ENCODE measurements at places on chromosomes 11 and 22.
A peak's percentile ranks its signal among the peaks of the same experiment; 100 is the strongest.

- no peak for DNase-seq
Observed at GRCh38 chr11:69215784-69216415, 60.2 kb downstream of the SMIM38 start.

DNA sequence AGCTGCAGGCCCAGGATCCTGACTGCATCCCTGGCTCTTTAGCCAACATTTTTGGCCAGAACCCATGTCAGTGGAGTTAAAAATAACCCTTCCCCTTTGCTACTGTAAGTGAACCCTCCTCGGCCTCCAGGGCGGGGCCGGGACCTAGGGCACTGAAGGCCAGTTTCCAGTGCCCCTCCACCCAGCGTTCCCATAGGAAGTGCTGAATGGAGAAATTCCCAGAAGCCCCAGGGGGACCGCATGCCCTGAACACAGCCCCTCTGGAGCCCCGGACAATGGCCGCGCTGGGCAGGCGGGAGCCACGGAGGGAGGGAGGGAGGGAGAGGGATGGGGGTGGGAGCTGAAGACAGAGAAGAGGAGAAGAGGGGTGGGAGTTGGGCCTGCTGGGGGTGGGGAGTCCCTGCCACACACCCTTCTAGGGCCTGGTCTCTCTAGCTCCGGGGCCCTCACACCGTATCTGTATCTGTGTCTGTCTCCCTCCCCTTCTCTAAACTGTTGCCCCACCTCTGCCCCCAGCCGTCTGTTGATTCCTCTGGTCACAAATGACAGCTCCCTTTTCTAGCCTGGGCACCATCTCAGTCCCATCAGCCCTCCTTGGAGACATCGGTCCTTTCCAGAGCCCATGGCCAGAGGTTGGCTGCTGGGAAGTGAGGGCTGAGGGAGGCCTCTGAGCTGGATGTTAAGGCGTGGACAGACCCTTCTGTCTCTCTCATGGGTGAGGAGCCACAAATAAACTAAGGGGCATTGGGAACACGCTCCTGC is 10.9 kb downstream of the PDGFB start:
- DNase-seq, result no peak

DNA sequence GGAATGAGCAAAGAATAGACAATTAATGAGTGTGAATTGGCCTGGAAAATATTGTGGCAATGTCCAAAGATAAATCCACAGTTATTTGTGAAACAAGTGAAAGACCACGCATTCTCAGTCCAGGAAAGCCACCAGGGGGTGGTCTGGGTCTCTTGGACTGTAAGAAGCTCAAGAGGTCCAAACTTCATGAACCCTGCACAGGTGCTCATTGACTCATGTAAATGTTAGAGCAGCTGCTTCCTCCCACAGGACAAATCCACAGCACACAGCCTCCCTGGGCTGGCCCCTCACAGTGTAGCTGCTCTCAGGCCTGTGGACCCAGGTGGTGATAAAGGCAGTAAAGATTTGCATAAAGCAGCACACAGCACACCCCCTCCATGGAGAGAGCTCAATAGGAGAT is 114.0 kb downstream of the ZNF280B start:
- DNase-seq, result no peak

- DNase-seq, result peak; percentile 90
Observed at GRCh38 chr11:67288452-67289225, 464 bp upstream of the ANKRD13D start.

DNA sequence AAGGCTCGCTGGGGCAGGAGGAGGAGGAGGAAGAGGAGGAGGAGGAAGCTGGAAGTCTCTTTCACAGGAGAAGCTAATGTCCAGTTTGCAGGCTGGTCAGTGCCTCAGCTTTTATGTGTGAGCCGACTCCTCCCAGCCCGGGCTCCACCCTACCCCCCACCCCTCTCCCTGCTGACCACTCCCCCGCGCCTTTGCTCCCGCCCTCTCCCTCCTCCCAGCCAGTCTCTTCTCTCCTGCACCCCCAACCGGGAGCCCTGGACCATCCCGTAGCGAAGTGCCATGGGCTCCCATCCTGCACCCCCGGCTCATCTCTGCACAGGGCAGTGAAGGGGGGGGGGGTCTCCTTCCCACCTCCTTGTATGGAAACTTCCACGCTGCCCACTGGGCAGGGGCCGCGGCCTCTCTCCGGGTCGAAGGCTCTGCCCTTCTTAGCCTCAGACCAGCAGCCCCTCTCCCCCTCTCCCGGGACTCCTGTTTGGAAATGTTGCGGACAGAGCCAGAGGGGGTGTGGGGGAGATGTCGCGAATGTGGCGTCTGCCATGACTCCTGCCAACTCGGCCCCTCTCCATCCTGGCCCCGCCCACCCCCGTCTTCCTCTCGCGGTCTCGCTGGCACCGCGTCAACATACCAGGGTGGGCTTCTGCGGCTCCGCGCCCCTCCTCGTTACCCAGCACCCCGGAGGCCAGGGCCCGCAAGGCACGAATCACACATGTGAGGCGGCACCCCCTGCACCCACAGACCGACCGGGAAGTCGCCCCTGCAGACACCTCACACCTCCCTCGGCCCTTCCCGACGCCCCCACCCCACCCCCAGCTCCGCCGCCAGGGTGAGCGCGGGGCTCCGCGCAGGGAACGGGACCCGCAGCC is 1.8 kb downstream of the IGF2 start:
- no peak for DNase-seq

DNA sequence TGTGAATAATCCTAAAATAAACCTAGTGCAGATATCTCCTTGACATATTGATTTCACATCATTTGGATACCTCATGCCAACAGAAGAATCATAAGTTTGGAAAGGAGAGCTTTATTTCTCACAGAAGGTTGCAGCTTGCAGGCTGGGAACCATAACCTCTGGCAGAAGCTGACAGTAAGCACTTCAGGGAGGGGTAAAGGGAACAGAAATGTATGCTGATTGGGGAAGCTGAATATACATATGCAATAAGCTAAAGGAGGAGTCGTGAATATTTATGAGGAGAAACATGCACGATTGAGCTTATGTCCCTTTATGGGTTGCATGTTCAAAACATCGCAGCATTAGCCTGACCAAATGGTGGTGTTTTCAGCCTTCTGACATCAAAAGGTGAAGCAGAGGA is 814.5 kb downstream of the TBC1D22A start:
- DNase-seq, result no peak

DNA sequence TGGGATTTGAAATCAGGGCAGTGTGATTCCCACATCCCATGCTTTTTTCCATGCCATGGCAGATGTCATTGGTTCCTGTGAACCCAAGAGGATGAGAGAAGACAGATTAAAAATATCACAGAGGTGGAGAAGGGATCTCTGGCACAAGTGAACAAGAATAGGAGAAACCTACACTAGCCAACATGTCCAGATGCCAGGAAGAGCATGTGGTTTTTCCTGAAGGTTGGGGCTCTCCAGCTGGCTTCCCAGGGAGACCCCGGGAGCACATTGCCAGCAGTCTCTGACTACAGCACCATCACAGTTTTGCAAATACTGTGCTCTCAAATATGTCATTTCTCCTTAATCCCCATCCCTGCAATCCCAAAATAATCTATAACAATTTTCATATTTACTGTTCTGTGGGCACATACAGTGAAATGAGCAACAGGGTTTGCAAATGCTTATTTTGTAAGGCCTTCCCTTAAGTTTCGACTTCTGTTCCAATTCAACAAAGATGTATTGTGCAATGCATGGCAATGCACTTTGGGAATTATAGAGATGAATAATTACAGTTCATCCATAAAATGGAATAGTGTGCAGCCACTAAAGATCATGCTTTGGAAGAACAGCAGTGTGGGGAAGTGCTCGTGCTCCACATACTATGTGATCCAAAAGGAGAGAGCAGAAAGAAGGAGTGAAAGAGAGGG is 4.8 kb downstream of the ANKK1 start:
- no peak for DNase-seq

DNA sequence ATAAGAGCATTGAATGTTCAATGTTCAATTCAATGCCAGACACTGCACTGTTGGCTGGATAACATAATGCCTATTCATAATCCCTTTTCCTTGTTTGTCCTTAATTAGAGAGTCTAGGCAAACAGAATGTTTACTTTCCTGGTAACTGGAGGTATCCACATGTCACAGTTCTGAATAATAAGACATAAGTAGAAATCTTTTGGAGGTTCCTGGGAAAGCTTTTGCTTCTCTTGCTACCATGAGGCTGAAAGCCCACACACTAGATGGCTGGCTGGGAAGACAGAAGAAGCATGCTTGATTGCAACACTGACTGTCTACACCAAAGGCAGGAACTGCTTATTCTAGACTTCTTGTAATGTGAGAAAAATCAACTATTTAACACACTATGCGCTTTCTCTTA is 79.5 kb downstream of the GAB2 start:
- DNase-seq, result no peak

DNA sequence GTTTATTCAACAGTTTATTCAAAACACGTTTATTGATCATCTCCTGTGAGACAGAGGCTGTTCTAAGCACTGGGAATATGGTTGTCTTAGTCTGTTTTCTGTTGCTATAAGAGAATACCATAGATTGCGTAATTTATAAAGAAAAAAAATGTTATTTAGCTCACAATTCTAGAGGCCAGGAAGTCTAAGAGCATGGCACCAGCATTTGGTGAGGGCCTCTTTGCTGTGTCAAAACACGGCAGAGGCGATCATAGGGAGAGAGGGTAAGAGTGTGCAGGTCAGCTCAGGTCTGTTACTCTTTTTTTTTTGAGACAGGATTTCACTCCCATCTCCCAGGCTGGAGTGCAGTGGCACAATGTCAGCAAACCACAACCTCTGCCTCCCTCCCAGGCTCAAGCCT is 5.2 kb upstream of the IL17RA start:
- DNase-seq, result no peak

GRCh38 chr22:21445437-21446127 is 21.6 kb upstream of the TMEM191C start:
- no peak for DNase-seq

GRCh38 chr22:23132376-23133091 is 9.3 kb downstream of the RSPH14 start:
- no peak for DNase-seq

GRCh38 chr22:48673806-48674500 is 1153.7 kb downstream of the BRD1 start:
- DNase-seq, result no peak

- DNase-seq, result no peak
Observed at GRCh38 chr11:18769802-18770456, 21.7 kb downstream of the PTPN5 start.
